ENCODE measurements at places on chromosomes 5 and 9. TPM values are rescaled to one million over a fixed set of nuclear protein-coding genes. Genes with fewer than 3 reads are reported as not detected.

DNA sequence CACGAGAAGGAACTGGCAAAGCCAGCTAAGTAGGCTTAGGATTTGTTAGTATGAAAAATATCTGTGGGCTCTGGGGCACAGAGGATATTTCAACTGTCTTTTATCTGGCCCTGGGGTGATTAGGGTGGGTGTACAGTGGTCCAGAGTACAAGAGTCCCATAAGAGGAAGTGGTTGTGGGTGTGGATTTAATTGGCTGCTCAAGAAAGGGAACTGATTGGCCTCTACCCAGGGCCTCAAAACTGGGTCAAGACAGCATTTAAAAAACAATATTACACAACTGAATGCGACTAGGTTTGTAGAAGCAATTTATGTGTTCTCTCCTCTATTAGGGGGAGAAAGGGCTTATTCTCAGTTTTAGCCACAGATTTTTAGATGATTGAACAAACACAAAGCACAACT, 1353.4 kb upstream of the WWC1 start:
- DNase-seq: no peak

DNA sequence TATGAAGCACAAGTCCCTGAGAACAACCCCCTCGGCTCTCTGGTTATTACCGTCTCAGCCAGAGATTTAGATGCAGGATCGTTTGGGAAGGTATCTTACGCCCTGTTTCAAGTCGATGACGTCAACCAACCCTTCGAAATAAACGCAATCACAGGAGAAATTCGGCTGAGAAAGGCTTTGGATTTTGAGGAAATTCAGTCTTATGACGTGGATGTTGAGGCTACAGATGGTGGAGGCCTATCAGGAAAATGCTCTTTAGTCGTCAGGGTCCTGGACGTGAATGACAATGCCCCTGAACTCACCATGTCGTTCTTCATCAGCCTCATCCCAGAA, 1.1 kb downstream of the PCDHB6 start:
- DNase-seq: no peak

DNA sequence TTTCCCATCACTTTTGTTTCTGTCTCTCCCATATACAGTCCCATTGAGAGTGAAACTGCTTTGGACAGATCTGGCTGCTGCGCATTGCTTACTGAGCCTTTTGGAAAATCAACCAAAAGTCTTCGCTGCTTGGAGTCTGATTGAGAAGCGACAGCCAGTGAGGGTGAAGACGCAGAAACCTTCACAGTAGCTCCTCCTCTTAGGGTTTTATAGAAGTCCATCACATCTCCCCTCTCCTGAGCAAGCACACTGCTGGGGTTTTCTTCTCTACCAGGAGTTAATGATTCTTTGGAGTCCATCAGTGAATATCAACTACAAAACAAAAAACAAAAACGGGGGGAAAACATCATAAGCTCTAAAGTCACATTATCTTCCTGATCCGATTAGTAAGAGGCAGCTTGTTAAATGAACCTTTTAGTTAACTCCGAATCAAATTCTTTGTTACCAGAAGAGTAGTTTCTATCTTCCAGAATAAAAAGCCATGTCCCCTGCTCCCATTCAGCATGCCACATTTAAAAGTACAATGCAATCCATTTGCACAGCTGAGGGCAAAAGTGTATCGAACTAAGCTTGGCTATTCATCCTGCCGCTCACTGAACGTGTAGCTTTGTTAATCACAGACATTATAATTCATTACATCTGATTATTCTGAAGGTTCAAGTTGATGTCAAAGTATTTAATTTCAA, 2.8 kb downstream of the NR3C1 start:
- no peak for DNase-seq

DNA sequence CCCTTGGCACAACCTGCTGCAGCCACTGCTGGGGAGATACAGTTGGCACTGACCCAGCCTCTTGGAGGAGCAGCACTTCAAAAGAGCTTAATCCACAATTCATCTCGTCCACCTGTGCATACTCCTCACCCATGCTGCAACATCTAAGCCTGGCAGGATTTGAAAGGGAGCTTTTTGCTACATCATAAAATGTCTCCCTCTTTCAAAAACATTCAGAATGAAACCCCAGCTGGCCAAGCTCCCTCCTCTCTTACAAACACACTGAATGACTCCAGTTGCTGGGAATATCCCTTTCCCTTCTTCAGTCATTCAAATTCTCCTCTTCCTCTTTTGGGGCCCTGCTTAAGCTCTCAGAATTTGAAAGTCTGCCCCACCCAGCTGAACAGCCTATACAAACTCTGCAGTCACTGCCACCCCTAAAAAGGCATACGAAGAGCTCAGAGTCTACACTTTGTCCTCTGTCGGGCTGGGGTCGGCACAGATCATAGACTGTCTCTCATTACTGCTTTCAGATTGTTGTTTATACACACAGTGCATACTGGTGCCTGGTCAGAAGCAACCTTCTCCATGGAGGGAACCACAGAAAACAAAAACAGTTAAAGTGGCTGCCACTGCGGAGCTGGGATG, 8.8 kb upstream of the C5orf15 start:
- DNase-seq: no peak

GRCh38 chr5:26813235-26813634, 225.2 kb downstream of the CDH9 start:
- no peak for DNase-seq

GRCh38 chr9:113910036-113910639, 34.0 kb downstream of the ZNF618 start:
- DNase-seq: no peak

GRCh38 chr9:135088348-135088978, 995 bp downstream of the OLFM1 start:
- DNase-seq: no peak

DNA sequence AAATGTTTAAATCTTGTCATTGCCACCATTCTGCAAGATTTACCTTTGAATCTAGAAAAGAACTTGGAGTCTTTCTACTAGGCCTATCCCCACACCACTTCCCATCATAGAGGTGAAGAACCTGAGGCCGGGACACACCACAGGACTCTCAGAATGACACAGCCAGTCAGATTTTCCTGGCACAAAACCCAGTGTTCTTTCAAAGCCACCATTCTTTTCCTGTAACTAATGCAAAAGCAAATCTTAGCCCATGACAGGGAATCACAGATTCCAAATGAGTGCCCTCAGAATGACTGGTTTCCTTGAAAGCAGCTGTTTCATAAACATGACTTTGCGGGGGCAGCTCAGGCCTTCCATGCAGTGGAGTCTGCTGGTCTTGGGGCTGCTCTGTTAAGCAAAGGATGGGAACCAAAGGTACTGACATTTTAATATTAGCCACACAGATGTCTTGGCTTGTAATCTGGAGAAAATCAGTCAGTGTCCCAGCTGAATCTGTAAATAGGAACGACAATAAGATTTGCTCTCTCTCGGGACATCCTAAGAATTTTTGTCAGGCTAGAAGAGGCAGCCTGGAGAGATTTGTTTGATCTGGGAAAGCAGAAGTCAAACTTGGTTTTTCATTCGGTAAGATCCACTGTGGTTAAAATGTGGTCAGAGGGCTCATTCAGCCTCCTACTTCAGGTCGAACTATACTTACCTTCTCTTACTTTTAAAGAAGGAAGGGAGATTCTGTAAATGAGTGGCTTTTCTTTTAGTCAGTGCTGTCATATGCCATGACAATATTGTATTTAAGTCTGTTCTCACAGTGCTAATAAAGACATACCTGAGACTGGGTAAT, 115.1 kb downstream of the PALM2AKAP2 start:
- DNase-seq: peak; percentile 4

DNA sequence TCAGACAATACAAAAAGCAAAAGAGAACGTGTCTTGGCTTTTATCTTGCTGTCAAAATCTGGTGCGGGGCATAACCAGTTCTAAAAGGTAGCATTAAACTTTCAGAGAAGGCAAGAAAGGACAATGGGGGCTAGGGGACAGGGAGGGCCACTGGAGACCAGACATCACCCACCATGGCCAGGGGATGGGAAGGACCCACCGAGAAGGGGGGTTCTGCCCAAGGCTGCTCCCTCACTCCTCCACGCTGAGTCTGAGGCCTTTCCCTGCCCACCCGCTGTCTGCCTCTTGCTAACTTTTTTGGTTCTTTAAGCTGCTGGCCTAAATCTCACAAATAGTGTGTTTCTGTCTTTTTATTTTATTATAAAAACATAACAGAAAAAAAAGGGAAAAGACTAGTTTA, 33.6 kb downstream of the ATPSCKMT start:
- no peak for DNase-seq

DNA sequence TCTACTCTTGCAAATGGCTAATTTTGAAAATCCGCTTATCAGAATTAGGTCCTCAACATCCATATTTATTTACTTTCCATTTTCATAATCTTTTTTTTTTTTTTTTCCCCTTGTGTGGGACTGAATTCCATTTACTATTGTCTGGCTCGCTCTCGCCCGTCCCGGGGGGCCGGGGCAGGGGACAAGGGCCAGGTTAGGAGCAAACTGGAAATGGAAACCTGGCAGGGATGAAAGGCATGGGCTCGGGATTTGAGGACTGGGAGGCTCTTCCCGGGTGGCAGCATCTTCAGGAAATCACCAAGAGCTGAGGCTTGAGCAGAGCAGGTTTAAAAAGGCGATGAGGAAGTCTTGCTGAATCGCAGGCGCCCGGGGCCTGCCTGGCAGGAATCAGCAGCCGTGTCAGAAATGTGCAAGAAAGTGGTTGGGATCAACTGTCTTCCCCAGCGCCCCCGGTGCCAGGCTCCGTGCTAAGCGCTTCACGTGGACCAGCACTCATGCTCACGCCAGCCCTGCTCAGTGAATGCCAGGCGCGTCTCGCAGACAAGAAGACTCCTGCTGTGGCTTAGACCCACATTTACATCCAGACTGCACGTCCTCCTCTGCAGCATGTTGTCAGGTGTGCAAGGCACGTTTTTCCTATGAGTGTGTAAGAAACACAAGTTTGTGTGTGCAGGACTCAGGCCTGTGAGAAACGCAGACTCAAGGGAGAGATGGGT, 66.3 kb upstream of the UNC5A start:
- no peak for DNase-seq

- DNase-seq: no peak
These were observed 54.1 kb downstream of the GDA start for GRCh38 chr9:72203205-72203803.

GRCh38 chr5:124234022-124234769, 512.2 kb downstream of the ZNF608 start:
- no peak for DNase-seq

GRCh38 chr9:90612957-90613356, 29.7 kb downstream of the DIRAS2 start:
- no peak for DNase-seq

DNA sequence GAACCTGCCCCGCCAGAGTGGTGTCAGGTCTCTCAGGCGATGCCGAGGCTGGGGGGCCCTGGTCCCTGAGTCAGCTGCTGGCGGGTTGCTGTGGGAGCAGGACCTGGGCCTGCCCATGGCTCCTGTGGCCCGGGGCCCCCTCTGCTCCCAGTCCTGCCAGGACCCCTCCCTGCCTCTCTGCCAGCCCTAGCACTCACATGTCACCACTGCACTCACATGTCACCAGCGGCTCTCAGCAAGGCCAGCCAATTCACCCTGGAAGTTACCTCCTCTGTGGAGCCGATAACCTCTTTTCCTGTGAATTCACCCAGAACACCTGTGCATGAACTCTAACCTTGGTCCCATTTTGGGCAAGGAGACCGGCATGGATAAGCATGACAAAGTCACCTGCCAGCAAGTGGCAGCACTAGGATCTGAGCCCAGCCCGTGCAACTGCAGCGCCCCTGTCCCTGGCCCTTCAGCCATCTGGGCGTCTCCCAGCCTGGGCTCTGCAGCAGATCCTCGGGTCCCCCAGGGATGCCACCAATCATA, 170.2 kb downstream of the GAPVD1 start:
- no peak for DNase-seq

GRCh38 chr5:148833925-148834324, 7.5 kb downstream of the ADRB2 start:
- no peak for DNase-seq

- peak; percentile 30 for DNase-seq
These were observed 161.6 kb upstream of the PANK3 start for GRCh38 chr5:168740811-168741213.

DNA sequence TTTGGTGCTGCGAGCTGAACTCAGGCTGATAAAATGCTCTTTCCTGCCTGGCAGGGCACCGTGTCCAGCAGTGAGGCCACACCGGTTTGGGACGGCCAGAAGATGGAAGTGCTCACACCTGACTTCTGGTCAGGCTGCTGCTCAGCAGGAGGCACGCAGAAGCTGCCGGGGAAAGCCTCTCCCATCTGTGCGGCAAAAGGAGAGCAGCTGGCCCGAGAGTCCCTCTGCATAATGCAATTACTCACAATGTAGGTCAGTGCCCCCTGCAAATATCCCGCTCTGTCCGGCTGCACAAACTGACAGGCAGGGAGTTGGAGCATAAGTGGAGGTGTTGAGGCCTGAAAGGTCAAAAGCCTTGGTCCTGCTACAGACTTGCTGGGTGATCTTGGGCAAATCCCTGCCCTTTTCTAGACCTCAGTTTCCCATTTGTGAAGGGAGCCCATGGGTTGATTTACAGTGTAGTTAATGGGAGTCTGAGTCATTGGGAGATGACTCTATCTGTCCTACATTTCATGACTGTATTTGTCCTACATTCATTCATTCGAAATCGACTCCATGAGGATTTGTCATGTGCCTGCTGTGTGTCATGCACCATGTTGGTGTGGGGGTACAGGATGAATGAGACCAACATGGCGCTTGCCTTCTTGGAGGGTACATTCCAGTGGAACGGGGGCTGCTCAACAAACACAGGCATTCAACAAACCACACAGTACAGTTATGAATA, 61.8 kb upstream of the TBC1D2 start:
- no peak for DNase-seq

DNA sequence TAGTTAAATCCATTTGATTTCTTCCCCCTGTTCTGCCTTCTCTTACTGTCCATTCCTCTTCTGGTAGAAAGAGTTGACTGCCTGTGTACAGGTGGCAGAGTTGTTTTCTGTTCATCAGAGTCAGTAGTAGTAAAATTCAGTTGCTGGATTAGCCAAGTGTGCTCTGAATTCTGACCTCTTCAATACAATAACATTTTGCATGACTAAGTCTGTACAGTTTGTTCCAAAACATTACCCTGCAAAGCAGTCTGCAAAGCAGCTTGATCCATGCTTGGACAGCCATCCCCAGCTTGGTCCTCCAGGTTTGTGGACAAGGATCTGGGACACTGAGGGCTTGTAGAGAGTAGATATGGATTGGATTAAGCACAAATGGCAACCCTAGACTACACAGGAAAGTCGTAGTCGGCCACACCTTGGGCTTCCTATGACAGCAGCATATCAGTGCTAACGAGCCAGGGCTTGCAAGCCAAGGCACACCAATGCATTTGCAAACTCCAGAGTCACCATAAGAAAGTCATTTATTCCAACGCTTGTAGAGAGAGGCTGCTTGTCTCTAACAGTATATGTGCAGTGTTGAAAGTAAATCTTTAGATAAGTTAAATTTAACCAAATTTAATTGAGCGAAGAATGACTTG, 25.2 kb downstream of the IL12B start:
- no peak for DNase-seq

GRCh38 chr5:163915481-163915961, 410.1 kb downstream of the MAT2B start:
- no peak for DNase-seq

GRCh38 chr5:179620703-179621350, 2.6 kb downstream of the HNRNPH1 start:
- no peak for DNase-seq

Gene RPL37
- total RNA-seq: 929 TPM

Gene RGS7BP
- total RNA-seq: 11.1 TPM

Gene TMEM232
- total RNA-seq: 4.4 TPM

Gene KIF20A
- 1.3 TPM for total RNA-seq

Gene DHFR
- 4.9 TPM for total RNA-seq

Gene GABRG2
- total RNA-seq: 11.2 TPM

Gene S1PR3
- 68.2 TPM for total RNA-seq

Gene SLC6A18
- total RNA-seq: not detected
